RCC 7860 (cell line): ENCODE measurements at places on chromosomes 3 and 15.

DNA sequence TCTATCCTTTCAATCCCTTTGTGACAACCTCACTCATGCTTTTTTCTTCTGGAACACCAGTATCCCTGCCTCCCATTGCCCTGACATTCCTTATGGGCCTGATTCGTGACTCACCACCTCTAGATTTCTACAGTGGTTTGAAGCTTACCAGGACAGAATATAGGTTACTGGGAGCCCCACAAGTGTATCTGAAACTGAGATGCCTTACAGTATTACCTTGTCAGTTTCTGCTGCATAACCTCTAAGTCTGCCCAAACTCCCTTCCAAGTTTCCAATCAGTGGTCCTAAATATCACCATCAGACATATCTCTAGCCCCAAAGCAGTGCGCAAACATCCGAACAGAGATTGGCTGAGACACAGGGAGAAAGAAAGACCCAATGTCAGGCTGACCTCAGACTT is 5.6 kb downstream of the CPB1 start:
- no peak for DNase-seq

DNA sequence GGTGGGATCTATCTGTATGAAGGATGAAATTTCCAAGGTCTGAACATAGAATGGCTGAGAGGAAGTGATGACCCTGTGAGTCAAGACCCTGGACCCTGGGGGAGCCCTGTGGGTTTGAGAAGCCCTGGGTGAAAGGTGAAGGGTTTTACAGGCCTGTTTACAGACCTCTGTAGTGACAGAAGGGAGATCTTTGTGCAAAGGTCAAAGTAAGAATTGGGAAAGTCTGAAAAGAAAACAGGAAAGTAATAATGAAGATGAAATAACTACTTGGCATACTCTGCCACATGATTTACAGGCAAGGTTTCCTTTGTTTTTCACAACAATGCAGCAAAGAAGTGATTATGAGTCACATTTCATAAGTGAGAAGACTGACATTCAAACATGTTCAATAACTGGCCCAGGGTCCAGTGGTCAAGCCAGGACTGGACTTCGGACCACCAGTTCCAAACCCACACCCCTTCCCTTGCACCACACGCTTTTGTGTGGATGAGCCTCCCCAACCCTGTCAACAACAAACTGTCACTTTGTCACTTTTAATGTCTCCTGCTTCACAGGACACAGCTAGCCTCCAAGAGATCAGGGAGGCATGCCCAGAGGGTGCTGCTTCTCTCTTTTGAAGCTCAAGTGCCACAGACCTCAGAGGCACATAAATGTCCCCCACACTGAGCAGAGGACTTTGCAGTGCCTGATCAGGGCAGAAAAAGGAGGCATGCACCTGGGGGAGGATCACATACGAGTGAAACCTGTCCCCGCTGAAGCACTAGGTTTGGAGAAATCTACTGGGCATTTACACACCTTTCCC is 21.5 kb downstream of the CD86 start:
- no peak for DNase-seq

- DNase-seq, result no peak
Observed at GRCh38 chr3:71025010-71025409, 558.5 kb downstream of the FOXP1 start.

DNA sequence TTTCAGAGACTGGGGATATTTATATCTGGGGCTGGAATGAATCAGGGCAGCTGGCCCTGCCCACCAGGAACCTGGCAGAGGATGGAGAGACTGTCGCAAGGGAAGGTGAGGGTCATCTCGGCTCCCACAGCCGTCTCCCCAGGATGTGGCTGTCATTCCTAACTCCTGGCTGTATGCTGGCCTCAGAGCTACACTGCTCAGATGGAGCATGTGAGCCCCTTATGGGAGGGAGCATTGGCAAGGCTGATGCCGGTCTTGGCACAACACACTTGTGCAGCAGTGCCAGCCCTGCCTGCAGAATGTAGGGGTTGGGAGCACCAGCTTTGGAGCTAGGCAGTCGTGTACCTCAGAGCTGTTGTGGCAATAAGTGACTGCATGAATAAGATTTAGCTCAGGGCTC is 5.2 kb downstream of the RCCD1 start:
- DNase-seq, result no peak

- no peak for DNase-seq
Observed at GRCh38 chr3:23663246-23663645, 142.5 kb upstream of the UBE2E1 start.

- DNase-seq, result peak; percentile 71
Observed at GRCh38 chr15:89781891-89782618, 5.9 kb downstream of the MESP2 start.

- no peak for DNase-seq
Observed at GRCh38 chr3:46353647-46354410, at the start of gene CCR2. TSS of gene CCR2 (plus strand) at chr3:46354111. CDS start at chr3:46357528, 3,417 bp downstream.

GRCh38 chr3:69906351-69906966 is 93.1 kb upstream of the SAMMSON start:
- peak; percentile 71 for DNase-seq

GRCh38 chr3:109982201-109982600 is 644.9 kb upstream of the DPPA4 start:
- DNase-seq, result no peak

DNA sequence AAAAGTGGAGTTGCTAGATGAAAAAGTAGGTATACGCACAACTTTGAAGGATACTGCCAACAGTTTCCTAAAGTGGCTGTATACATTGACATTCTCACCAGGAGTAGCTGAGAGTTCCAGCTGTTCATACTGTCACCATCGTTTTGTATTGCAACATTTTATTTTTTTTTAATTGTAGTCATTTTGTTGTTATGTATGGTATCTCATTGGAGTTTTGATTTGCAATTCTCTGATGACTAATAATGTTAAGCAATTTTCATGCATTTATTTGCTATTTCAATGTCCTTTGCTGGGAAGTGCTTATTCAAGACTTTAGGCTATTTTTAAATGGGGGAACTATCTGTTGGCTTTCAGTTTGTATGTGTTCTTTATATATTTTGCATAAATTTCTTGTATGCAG is 185.1 kb upstream of the TGFBR2 start:
- DNase-seq, result no peak

- peak; percentile 86 for DNase-seq
Observed at GRCh38 chr3:30347679-30348216, 258.7 kb upstream of the TGFBR2 start.

- no peak for DNase-seq
Observed at GRCh38 chr3:132690040-132690439, 29.9 kb downstream of the UBA5 start.

DNA sequence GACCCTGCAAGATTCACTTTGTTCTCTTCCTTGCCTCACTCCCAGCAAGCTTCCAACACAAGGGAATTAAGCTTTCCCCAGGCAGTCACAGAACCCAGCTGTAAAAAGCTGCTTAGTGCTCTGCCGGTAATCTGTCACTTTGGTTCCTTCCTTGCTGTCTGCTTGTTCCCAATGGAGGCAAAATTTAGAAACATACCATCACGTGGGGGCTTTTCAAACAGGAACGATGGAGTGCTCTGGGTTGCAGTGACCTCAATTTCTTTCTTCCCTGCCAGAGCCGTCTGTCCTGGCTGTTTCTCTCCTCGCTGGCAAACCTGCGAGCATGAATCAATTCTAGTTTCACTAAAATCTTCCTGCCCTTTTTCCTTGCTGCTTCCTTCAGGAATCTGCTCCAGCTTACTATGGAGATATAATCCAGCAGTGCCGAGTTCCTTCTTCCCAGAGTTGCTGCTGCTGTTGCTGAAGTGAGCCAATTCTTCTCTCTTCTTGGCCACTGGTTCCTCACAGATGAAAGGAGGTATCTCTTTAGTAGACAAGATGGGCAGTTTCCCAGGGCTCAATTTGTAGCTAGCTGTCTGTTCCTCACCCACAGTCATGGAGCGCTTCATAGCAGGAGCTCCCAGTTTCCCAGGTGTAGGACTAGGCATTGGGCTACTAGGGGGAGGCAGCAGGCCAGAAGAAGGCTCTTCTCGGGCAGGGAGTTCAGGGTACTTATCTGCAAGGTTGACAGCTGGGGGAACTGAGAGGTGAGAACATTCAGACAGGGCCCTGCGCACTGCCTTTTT is 88.1 kb downstream of the DHX30 start:
- no peak for DNase-seq

GRCh38 chr15:71538181-71538580 is 272.2 kb upstream of the NR2E3 start:
- DNase-seq, result no peak

DNA sequence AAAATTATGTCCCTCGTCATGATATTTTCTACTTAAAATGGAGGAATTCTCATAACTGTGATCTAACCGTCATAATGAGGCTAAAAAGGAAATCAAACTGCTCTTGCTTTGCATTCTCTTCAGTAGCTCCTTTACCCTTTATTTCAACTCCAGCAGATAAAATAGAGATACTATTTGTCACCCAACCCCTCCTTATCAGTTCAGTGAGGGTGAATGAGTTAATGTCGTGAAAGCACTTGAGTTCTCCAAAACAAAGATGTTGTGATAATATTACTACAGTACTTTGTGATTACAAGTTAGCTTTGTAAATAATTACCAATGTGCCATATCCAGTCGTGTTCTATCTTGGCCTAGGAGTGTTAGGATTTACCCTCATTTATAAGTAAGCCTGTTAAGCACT is 63.4 kb upstream of the ANKRD28 start:
- no peak for DNase-seq

- no peak for DNase-seq
Observed at GRCh38 chr3:64680334-64680733, 7.5 kb downstream of the ADAMTS9 start.

DNA sequence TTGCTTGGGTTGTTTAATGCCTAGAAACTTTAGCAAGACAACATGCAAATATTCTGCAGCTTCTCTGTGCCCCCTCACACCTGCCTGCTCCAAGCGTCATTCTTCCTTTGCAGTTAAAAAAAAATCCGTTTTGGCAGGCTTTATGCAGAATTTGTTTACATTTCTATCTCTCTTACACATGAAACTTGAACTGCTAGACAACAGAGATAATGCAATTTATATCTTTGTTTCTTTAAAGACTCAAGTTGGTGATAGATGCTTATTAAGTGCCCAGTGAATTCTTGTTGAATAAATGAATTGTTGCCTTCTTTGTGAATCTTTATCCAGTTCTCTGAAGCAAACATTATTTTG is 53.2 kb downstream of the CHST2 start:
- no peak for DNase-seq

DNA sequence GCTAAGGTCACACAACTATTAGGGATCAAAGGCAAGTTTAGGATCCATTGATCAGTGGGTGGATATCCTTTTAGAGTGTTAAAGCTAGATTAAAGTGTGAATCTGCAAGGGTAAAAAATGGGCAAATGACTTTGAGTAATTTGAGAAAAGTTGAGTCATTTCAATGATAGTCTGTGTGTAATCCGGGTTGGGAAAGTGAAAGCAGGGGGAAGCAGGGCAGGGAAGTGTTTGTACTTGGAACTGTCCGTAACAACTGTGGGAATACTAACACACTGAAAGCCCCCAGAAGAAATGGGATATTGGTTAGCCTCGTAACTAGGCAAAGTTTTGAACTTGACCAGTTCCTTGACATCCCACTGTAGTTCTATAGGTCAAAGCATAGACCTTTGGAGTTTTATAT is 187.2 kb upstream of the SLITRK3 start:
- DNase-seq, result no peak
